ENCODE measurements at places on chromosomes 6 and 20.

- no peak for DNase-seq
Measured at GRCh38 chr20:53655625-53656292, 62.1 kb upstream of the ZNF217 start.

GRCh38 chr6:30044630-30045029 lies 16.4 kb upstream of the POLR1H start:
- peak; percentile 1 for DNase-seq

DNA sequence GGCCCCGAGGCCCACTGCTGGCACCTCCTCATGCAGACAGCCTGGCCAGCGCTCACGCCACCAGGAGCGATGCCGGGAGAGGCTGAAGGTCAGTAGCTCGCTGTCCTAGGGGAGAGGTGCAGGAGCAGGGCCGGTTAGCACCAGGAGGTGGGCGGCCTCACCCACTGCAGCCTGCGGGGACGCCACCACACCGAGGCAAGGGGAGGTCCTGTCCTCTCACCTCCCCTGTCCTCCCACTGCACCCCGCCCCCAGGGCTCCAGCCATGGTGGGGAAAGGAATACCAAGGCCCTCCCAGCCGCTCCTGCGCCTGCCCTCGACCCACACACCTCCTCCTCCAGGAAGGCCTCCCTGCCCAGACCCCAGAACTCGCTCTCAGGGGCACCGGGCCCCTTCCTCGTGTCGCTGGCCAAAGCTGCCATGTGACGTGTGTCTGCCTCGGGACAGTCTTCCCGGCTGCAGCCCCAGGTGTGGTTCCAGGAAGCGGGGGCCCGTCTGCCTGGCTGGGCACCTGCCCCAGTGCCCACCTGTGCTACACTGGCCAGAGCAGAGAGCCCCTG lies 6.5 kb downstream of the NKAIN4 start:
- no peak for DNase-seq

DNA sequence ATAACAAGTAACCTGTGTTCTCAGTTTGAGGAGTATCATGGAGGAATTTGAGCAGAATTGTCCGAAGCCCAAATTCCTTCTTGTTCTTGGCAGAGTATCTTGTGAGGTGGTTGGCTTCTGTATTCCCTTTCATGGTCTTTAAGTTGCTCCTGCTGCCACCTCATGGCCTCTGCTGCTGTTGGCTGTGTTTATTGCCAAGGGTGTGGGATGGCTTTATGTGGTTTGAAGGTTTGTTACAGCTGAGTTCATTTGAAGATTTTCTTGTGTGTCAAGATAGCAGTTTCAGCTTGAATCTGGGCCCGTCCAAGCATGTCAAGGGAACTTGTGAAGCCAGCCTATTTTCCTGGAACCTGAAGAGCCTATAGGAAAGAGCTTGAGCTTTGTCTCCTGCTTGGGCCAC lies 20.2 kb upstream of the TTK start:
- DNase-seq = peak; percentile 26

DNA sequence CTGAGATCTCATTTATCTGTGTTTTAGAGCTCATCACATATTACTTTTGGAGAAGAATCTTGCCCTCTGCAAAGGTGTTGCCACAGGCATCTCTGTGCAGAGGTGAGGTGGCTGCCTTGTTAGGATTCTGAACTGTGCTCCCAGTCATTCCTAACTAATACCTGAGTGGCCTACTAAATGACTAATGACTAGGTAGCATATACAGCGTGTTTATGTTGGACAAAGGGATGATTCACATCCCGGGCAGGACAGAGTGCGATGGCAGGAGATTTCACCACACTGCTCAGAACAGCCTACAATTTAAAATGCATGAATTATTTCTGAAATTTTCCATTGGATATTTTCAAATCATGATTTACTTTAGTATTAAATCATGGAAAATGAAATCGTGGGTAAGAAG lies 23.1 kb upstream of the CGA start:
- DNase-seq = peak; percentile 15

DNA sequence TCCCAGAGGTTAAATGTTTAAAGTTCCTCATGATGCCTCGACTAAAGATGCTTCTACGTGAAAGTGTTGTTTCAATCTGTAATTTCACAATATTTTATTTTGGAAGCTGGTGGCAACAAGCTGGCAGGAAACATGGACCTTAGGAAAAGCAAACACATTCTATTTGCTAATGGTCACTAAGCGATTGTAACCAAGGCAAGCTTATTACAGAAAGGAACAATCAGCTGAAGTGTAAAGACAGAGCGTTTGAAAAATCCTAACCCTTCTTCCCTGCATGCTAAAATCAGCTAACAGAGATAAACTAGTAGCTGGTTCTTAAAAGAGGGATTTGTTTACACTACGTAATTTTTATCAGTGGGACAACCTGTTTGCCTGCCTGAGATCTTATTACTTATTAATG lies 50.0 kb downstream of the IL20RA start:
- DNase-seq = peak; percentile 17

- no peak for DNase-seq
Measured at GRCh38 chr6:7910298-7910653, 312 bp downstream of the TXNDC5 start.

GRCh38 chr20:17227219-17227575 lies 357 bp downstream of the PCSK2 start:
- peak; percentile 7 for DNase-seq

GRCh38 chr20:46985250-46985649 lies 90.6 kb downstream of the EYA2 start:
- DNase-seq = no peak

GRCh38 chr20:50332491-50332980 lies 141.9 kb downstream of the CEBPB start:
- DNase-seq = peak; percentile 54

DNA sequence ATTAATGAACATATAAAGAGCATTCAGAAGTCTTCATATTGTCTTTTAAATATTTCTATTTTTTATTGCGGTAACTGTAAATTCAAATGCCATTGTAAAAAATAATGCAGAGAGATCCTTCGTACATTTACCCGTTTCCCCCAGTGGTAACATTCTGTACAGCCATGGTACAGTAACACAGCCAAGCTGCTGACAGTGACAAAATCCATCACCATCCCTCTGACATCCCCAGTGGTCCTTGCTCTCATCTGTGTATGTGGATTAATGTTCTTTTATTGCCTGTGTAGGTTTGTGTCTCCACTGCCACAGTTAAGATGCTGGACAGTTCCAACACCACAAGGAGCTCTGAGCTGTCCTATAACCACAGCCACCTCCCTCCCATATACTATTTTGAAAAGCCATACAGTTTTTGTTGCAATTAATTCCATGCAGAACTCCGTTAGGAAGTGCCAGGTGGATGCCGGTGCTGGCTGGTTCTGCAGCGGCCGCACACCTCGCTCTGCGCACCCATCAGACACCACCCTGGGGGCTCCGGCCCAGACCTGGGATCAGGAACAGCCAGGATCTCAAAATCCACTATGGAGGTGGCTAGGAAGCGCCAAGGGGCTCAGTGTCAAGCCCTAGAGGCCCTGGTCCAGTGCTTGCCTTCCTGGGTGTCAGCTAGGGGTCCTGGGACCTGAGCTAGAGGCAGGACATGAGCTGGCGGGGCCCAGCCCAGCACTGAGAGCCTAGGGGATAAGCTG lies 93.1 kb upstream of the PMEPA1 start:
- DNase-seq = no peak

- DNase-seq = no peak
Measured at GRCh38 chr20:41424546-41424945, 57.9 kb upstream of the EMILIN3 start.

- no peak for DNase-seq
Measured at GRCh38 chr20:39021748-39022147, 59.6 kb downstream of the DHX35 start.

DNA sequence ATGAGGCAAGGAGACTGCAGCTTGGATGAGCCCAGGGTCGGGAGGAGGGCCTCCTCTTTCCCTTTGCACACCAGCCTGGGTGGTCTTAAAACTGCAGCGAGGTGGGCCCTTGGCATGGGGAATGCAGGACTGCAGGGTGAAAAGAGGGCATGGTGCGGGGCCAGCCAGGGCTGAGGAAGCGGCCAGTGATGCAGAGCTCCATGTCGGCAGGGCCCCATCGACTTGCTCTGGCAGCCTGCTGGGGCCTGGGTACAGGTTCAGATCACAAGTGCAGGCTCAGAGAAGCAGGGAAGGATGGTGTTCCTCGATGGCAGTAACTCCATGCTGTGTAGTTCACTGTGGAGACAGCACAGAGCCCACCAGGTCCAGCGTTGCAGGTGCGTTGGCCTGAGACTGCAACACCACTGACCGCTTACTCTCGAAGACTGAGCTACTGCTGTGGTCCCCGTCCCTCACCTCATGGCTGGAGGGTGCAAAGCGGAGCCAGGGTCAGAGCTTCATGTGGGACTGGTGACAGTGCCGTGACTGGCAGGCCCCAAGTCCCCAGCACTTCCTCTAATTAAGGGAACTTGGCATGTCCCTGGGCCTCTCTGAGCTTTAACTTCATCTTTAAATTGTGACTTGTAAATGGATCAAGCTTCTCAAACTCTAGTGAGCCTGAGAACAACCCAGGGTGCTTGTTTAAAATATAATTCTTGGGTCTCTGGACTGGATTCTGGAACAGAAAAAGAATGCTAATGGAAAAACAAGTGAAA lies 223.2 kb downstream of the SYNDIG1 start:
- no peak for DNase-seq

- DNase-seq = no peak
Measured at GRCh38 chr20:50217207-50217949, 26.7 kb downstream of the CEBPB start.

DNA sequence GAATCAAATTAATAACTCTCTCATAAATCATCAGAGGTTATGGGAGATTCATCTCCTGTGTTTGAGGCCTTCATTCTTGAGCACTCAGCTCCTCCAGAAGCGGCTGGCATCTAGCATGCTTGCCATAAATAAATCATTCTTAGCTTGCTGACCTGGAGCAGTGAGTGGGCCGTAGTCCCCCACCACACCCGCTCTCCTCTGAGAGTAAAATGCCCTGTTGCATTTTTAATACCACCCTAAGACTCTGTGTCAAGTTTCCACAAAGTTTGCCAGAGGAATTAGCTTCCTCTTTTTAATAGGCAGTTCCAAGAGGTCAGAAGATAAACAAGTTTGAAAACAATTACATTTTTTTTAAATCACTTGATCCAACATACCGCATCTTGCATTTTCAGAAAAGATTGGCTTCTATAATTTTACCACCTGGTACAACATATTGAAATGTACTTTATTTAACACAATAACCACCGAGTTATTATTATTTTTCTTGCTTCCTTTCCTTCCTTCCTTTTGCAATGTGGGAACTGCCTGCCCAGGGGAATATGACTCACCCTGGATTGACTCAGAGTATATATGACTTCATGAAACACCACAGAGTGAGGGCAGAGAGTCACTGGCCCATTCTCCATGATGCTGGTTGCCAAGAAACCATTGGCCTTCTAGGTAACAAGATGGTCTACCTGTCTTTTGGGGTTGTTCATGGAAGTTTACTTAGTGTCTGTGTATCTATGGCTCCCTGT lies 29.4 kb upstream of the CLIC5 start:
- DNase-seq = peak; percentile 45

- no peak for DNase-seq
Measured at GRCh38 chr20:13348311-13349234, 127.5 kb downstream of the ISM1 start.

GRCh38 chr20:11870411-11870810 lies 47.3 kb upstream of the BTBD3 start:
- DNase-seq = no peak

DNA sequence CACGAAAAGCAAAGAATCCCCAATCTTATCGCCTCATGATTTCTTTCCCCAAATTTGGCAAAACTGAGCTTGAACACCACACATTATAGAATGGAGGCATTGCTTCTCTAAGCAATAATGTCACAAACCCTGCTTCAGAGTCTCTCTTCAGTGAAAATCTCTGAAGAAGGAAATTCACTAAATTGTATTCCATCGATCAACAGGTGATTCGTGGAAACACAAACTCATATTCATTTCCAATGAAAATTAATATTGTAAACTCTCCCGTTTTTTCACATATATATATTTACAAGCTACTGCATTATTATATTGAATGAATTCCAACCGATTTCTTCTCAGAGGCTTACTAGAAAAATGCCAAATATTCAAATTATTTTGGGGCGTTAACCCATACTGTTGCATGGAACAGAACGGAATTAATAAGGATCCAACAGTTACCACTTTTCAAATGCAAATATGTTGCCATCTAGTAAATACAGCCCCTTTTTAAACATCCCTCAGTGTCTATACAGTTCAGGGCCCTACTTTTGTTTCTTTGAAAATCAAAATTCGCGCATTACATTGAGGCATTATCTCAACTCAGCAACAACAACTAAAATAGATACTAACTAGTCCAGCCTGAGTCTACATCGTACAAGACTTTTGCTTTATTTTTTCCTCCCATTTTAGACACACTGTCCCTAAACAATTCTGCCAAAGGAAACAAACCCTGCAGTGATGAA lies 1.3 kb downstream of the KIF13A start:
- DNase-seq = no peak

- DNase-seq = no peak
Measured at GRCh38 chr6:97677626-97678025, 394.6 kb upstream of the MMS22L start.

GRCh38 chr6:111861431-111861885 lies 11.8 kb downstream of the FYN start:
- no peak for DNase-seq

DNA sequence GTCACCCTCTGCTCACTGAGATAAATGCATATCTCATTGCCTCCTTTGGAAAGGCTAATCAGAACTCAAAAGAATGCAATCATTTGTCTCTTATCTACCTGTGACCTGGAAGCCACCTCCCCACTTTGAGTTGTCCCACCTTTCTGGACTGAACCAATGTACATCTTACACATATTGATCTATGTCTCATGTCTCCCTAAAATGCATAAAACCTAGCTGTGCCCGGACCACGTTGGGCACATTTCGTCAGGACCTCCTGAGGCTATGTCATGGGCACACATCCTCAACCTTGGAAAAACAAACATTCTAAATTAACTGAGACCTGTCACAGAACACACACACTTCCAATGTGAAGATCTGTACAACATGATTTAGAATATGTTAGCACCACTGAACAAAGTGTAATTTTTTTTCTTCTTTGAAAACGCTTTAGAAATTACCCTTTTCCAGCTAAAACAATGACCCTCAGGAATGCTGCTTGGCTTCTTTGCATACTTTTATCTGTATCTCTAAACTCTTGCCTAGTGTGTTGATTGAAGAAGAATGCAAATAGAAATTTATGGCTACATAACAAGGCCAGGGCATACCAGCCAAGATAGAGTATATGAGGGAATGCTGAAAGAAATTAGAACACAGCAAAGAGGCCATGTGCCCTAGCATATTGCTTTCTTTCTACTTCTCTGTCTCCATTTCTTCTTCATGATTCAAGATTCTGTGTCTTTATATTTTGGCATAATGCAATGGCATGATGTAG lies 84.6 kb upstream of the DST start:
- no peak for DNase-seq
